Esophagus muscularis mucosa (tissue), 4 donors: ENCODE measurements at places on chromosomes 5 and 9. TPM values are rescaled to one million over a fixed set of nuclear protein-coding genes. Genes with fewer than 3 reads are reported as not detected.

SLC25A2 gene
- total RNA-seq = not detected

MEIKIN gene
- total RNA-seq = not detected

SKIC3 gene
- total RNA-seq = 46.6 TPM

MYORG gene
- total RNA-seq = 9.9 TPM

DNAH5 gene
- total RNA-seq = 0.75 TPM

ORM2 gene
- total RNA-seq = not detected

DMRTA1 gene
- total RNA-seq = 4.6 TPM

FBXL7 gene
- total RNA-seq = 37.7 TPM

LHX2 gene
- not detected for total RNA-seq

- DNase-seq = no peak
- H3K36me3 ChIP-seq = no peaks in the 10 kb centered on the region
- peaks cover 15% of the 10 kb centered on the region for H3K4me1 ChIP-seq
- H3K4me3 ChIP-seq = no peak overlapping the region
- no peak overlapping the region for H3K27ac ChIP-seq
Measured at GRCh38 chr5:1010641-1011046, 2.0 kb downstream of the NKD2 start.

- no peak overlapping the region for H3K4me3 ChIP-seq
- H3K36me3 ChIP-seq = no peaks in the 10 kb centered on the region
- H3K27ac ChIP-seq = no peak overlapping the region
- H3K4me1 ChIP-seq = no peaks in the 10 kb centered on the region
Measured at GRCh38 chr5:65355301-65355700, 126.4 kb downstream of the ADAMTS6 start.

GRCh38 chr9:95511952-95512708 is 4.6 kb downstream of the PTCH1 start:
- no peak for DNase-seq
- H3K27me3 ChIP-seq = no peaks in the 10 kb centered on the region
- H3K4me3 ChIP-seq = peak overlapping the region; percentile 80
- peak overlapping the region; percentile 94 for H3K27ac ChIP-seq

DNA sequence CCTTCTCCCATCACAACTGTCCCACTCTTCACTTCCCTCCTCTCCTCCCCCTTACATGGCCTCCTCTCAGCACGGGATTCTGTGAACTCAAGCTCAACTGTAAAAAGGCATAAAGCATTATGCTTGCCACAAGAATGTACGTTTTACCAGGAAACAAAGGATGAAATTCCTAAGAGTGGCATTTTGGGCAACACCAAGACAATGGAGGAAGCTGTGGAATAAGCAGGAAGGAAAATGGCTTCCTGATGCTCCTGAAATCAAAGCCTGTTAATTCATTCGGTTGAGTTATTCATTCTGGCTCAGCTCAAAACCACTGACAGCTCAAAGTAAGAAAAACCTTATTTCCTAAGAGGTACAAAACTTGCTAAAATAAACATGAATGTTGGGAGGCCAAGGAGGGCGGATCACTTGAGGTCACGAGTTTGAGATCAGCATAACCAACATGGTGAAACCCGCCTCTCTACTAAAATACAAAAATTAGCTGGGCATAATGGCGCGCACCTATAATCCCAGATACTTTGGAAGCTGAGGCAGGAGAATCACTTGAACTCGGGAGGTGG is 40.8 kb upstream of the DMRT1 start:
- no peaks in the 10 kb centered on the region for H3K27me3 ChIP-seq
- no peak for DNase-seq
- no peaks in the 10 kb centered on the region for H3K4me1 ChIP-seq
- H3K4me3 ChIP-seq = no peak overlapping the region
- H3K36me3 ChIP-seq = no peaks in the 10 kb centered on the region

DNA sequence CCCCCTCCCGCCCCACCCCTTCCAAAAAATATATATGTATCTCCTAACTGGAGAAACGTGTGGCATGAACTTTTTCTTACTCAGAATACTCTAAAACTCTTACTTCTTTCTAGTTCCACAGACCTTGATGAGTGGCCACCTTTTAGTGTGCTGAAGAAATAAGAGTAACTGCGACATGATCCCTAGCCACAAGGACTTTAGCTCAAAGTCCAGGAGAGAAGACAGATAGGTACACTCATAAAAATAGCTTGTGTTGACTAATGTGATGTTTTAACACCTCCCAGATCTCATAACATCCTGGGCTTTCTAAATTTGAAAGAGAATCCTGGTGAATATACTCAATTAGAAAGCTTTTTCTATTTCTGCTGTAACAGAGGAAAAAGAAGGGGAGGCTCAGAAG is 1005.0 kb upstream of the DMAC1 start:
- H3K4me3 ChIP-seq = no peak overlapping the region
- DNase-seq = no peak
- no peaks in the 10 kb centered on the region for H3K36me3 ChIP-seq
- H3K4me1 ChIP-seq = no peaks in the 10 kb centered on the region
- H3K27ac ChIP-seq = no peak overlapping the region
- no peaks in the 10 kb centered on the region for H3K27me3 ChIP-seq

GRCh38 chr9:68961587-68961986 is 52.3 kb downstream of the PRKACG start:
- H3K4me3 ChIP-seq = no peak overlapping the region
- H3K27ac ChIP-seq = no peak overlapping the region
- H3K36me3 ChIP-seq = no peaks in the 10 kb centered on the region
- no peaks in the 10 kb centered on the region for H3K27me3 ChIP-seq

DNA sequence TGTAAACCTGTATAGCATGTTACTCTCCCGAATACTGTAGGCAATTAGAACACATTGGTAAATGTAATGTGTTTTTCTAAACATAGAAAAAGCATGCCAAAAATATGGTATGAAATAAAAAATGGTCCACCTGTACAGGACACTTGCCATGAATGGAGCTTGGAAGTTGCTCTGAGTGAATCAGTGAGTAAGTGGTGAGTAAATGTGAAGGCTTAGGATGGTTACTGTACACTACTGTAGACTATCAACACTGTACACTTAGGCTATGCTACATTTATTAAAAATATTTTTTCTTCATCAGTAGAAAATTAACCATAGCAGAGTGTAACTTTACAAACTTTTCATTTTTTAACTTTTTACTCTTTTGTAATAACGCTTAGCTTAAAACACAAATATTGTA is 41.9 kb downstream of the INSYN2B start:
- H3K4me3 ChIP-seq = no peak overlapping the region
- H3K4me1 ChIP-seq = no peaks in the 10 kb centered on the region
- DNase-seq = no peak

DNA sequence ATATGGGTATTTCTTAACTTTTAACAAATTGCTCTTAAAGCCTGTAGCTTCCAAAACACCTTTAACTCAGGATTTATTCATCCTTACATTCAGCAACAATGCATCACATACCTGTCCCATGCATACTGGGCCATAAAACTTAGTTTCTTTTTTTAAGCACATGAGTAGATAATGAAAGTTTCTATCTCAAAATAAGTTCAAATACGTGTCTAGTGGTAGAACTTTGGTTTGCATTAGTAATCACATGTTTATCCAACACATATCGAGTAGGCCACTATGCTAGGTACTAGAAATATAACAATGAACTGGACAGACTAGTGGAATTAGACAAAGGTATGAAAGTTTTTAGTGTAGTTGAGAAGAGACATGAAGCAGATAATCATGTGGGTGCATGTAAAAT is 99.6 kb downstream of the DOCK2 start:
- DNase-seq = no peak
- H3K4me3 ChIP-seq = no peak overlapping the region
- H3K36me3 ChIP-seq = no peaks in the 10 kb centered on the region
- H3K27ac ChIP-seq = no peak overlapping the region
- H3K27me3 ChIP-seq = no peaks in the 10 kb centered on the region
